ENCODE measurements at places on chromosomes 13 and 19.
A peak's percentile ranks its signal among the peaks of the same experiment; 100 is the strongest.

- no peak for DNase-seq
Measured at GRCh38 chr13:45332831-45333219, 8.2 kb downstream of the TPT1 start.

GRCh38 chr13:46982856-46983582 is 86.2 kb upstream of the HTR2A start:
- DNase-seq, result no peak

- peak; percentile 39 for DNase-seq
Measured at GRCh38 chr13:110436276-110436675, 125.2 kb downstream of the RAB20 start.

DNA sequence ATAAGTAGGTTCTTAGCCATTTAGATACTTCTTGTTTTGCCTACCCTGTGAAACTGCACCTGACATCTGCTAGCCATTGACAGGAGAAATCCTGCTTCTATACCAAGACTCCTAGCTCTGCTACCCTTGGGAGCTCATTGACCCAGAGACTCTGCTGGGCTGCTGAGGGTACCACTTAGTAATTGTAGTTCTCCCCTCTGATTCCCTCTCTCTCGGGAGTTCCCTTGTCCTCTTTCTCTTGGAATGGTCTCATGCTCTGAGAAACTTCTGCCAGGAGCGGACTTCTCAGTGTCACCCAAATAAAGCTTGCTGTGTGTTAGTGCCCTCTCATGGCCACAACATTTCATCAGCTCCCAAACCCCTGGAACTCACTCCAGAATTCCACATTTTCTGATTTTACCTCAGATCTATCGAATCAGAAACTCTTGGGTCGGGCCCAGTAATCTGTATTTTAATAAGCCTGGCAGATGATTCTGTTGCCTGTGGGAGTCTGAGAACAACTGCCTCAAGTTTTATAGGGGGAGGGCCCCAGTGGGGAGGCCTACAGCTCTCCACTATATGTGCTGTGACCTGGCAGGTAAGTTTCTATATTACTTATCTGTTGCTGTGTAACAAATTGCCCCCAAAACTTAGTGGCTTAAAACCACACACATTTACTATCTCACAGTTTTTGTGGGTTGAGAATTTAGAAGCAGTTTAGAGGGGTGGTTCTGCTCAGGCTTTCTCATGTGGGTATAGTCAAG is 221.1 kb downstream of the TDRD3 start:
- DNase-seq, result no peak

- no peak for DNase-seq
Measured at GRCh38 chr13:95756072-95756471, 79.1 kb downstream of the DNAJC3 start.

- peak; percentile 46 for DNase-seq
Measured at GRCh38 chr13:109344552-109345157, 441.7 kb downstream of the IRS2 start.

GRCh38 chr19:57841122-57841763 is 8.4 kb upstream of the ZNF587 start:
- DNase-seq, result no peak

GRCh38 chr19:17806945-17807344 is 12.0 kb downstream of the B3GNT3 start:
- DNase-seq, result no peak

DNA sequence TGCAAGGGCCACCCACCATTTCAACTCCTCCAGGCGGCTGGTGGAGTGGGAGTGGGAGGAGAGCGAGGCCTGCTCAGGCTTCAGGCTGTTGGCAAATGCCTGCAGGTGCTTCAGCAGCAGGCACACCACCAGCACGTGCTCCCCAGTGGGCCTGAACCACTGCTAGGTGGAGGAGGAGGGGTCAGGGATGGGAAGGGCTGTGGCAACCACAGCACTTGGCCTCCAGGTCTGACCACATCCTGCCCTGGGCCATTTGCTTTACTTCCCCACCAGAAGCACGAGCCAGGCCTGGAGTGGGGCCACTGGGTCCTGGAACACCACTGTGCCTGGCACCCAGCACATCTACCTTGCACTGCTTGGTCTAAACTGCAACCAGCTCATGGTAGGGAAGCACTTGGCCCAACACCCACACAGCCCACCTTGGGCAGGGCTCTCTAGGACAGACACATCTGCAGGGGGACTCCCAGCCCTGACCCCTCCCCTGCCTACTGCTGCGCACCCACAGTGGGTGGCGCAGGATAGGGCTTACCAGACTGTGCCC is 26.2 kb downstream of the TUBA3C start:
- DNase-seq, result no peak

DNA sequence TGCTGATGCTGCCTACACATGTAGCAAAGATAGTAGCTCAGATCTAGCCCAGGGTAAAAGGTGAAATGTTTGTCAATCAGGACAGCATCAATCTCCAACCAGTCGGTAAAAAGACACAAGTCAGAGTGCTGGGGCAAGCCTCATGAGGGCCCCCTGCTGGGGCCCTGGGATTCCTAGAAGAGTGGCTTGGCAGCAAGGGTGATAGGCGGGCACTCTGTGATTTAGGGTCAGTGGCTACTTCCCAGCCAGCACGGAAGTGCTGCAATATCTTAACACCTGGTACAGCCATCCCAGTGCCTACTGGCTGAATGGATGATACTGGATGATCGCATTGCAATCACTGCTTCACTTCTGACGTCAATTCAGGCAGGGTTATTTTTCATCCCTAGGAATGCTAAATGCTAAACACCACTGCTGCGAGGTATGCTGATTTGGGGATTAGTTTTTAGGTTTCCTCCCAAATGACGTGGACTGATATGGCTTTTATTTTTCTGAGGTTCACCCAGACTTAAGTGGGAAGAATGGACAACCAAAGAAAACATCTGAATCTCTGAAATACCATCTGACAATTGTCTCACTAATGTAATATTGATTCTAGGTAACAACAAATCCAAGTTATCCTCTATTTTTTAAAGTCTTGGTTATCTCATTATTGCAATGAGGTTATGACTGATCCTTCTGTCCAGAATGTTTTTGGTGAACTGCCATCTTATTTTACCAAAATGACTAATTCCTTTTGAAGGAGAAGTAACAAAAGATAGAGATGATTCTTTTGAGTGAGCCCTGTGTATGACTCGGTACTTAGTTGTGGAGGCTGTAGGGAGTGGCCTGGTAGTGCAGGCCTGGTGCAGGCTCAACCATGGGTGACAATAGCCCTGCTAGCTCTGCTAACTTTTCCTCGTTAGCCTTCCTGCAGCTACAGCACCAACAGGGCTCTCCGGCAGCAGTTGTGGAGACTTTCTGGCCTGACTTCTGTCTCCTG is 432.5 kb downstream of the FGF9 start:
- DNase-seq, result peak; percentile 25

DNA sequence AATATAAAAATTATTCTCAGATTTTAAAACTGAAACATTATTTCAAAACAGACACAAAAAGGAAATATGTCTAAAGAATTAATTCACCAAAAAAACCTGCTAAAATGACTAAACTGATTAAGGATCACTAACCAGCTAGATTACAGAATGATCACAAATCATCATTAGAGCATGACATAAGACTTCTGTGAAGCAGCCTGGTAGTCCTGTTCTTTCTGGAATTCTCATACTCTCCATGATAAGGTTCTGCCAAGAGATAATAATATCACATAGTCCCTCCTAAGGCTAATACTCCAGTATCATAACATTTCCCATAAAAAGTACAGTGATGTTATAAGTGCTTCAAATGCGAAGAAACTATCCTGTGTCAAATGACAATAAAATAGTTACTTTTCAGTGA is 1814.9 kb downstream of the SLITRK5 start:
- no peak for DNase-seq

GRCh38 chr19:11324748-11325389 is 14.6 kb downstream of the RAB3D start:
- no peak for DNase-seq

DNA sequence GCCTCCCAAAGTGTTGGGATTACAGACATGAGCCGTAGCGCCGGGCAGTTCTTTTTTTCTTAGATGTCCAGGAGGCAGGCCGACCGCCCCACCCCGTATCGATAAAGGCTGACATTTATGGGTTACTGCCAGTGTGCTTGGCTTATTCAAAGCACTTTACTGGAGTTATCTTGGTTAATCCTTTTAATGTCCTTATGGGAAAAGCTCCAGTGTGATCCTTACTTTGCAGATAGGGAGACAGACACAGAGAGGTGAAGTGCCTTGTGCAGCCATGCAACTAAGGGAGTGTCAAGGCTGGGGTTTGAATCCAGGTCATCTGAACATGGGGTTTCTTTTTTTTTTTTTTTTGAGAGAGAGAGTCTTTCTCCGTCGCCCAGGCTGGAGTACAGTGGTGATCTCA is 19.2 kb downstream of the NCAN start:
- DNase-seq, result no peak

GRCh38 chr19:7393939-7394730 is 45.4 kb downstream of the ARHGEF18 start:
- DNase-seq, result no peak

- no peak for DNase-seq
Measured at GRCh38 chr13:59444210-59444857, 719.4 kb downstream of the DIAPH3 start.

GRCh38 chr13:32503727-32504126 is 34.9 kb downstream of the N4BP2L2 start:
- no peak for DNase-seq

GRCh38 chr13:77846173-77846572 is 72.5 kb downstream of the EDNRB start:
- DNase-seq, result no peak

DNA sequence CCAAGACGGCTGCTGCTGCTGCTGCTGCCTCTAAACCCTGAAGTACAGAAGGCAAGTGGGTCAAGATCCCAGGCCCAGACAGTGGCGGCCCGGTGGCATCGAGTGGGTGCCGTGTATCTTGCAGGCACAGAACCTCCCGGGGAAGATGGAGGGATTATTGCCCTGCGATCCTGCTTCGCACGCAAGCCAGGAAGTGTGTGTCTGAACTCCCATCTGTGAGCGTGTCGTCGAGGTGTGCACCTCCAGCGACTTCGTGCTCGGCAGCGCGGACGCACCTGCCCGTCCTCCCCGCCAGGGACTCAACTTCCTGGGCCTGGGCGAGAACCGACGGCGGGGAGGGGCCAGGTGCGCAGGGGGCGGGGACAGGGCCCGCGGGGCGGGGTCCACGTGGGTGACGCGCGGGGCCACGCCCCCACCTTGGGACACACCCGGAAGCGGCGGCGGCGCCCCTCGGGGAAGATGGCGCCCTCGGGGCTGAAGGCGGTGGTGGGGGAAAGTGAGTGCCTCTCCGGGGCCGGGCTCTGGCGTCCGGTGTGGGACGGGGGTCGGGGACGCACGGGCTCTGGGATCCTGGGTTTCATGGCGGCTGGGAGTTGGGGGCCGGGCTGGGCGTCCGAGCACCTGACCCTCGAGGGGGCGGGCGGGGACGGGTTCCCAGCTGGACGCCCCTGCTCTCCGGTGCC is at the start of gene STXBP2:
Gene STXBP2 (plus strand): TSS at position 420 of the 683 bp plus-strand sequence. CDS start 40 bp downstream, at position 460.
- DNase-seq, result peak; percentile 46

GRCh38 chr19:33785795-33786194 is 10.9 kb upstream of the KCTD15 start:
- no peak for DNase-seq

GRCh38 chr13:42985312-42986175 is 6.5 kb downstream of the EPSTI1 start:
- DNase-seq, result peak; percentile 9

- DNase-seq, result peak; percentile 31
Measured at GRCh38 chr19:58317476-58318072, 9.2 kb upstream of the ZSCAN22 start.

DNA sequence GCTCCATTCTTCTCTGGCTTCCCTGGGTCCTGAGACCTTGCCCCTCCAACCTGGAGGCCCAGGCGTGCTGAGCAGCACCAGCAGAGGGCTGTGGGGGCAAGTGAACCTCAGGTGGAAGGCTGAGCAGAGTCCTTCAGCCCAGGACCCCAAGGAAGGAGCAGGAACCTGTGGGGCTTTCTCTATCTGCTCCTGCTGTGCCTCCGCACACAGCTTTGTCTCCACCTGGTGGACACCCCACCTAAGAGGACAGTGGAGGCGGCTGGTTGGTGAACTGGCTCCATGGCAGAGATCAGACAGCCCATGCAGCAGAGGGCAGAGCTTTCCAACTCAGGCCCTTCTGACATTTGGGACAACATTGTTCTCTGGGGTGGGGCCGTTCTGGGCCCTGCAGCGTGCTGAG is 19.7 kb downstream of the ZFR2 start:
- DNase-seq, result no peak
